Immature natural killer cell (primary cell): ENCODE measurements at places on chromosomes 4 and X.

DNA sequence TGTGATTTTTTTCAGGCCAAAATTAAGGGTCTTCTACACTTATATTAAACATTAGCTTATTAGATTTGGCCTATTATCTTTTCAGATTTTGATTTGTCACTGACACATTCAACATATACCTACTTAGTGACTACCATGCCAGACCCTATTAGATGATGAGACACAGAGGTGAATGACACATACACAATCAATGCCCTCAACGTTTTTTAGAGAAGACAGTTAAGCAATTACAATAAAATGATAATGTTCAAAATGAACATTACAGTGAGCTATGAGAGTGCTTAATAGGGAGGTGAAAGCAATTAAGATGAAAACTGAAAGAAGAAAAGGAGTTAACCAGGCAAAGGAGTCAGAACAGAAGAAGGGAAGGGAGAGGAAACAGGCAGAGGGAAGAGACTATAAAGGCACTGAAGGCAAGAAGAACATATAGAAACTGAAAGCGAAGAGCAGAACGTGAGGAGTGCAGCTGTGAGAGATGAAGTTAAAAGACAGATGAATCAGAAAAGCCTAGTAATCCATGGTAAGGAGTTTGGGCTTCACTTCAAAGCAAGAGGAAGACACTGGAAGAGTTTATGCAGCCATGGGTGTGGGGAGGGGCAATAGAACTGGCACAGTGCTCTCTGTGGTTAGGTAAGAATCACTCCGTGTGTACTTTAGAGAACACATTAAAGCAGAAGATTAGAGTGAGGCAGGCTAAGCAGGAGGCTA, 119.0 kb downstream of the REELD1 start:
- no peak for DNase-seq
- no peak overlapping the region for H3K4me3 ChIP-seq
- H3K27me3 ChIP-seq = no peaks in the 10 kb centered on the region
- H3K4me1 ChIP-seq = no peaks in the 10 kb centered on the region
- H3K27ac ChIP-seq = no peak overlapping the region
- H3K36me3 ChIP-seq = no peaks in the 10 kb centered on the region

DNA sequence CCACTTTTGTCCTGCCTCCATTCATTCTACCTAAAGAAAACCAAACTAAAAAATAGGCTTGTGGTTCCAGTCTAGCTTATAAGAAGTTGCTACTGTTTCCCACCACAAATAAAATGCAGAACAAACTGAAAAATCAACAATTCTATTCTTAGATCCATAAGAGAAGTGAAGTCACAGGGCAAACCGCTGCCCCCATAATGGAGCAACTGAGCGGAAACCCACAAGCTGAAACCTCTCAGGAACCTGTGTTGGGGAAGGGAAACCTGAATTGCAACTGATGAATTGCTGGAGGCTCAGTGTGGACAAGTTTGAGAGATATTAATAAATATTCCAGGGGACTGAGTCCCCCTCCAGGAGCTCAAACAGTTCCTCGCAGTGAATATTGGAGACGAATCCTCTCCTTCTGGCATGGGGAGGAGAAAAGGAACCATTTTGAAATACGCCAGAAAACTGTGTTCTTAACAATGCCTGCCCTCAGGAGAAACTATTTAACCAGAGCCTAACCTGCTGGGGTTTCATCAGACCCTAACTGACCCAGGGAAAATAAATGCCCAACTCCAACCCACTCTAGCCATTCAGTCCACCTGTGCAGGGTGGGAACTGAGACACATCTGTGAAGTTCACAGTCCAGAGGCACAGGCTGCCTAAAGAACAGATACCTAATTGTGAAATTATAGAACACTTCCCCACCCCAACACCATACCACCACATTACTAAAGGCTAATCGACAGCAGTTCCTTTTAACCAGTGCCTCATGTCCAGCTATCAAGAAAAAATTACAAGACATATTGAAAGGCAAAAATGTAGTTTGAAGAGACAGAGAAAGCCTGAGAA, 22.8 kb upstream of the SH3RF1 start:
- peaks cover 6% of the 10 kb centered on the region for H3K36me3 ChIP-seq
- peaks cover 10% of the 10 kb centered on the region for H3K4me1 ChIP-seq
- H3K4me3 ChIP-seq = no peak overlapping the region
- no peak for DNase-seq
- H3K27ac ChIP-seq = no peak overlapping the region

DNA sequence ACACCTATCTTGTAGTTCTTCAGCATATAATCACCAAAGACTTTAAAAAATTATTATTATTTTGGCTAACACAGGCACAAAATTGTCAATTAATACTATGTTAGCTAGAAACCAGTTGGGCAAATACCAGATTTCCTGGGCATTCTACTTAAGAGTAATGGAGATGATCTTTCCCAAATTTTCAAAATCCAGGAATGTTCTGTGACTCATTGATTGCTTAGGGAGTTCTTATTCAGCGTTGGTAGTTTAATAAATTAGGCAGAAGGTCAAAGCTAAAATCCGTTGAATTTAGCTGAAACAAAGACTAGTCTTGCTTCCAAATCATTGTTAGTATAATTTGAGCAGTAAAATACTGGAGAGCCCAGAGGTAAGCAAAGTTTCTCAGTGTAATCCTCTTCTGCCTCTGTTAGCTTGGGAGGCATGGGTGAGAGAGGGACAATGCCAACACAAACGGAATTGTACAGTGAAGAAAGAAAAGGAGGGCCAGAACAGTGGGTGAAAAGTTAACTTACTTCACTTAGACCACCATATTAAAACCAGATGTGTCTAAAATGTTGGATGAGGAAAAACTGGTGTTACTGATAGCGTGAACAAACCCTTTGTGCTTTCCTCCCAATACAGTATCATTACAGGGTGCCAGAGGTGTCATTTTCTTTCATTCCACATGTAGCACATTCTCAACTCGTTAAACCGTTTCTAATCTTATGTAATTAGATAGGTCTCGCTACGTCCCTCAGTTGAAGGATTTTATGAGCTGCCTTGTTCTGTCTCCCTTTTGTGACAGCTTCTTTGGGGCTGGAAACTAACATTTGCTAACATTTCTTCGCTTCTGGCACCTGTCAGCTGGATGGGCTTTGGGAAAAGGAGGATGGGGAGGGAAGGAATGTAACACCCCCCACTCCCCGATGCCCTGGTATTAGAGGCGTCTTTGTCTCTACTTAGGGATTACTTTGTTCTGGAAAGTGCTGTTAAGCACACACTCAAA, 87.4 kb upstream of the CITED1 start:
- peaks cover 3% of the 10 kb centered on the region for H3K36me3 ChIP-seq
- DNase-seq = no peak
- H3K4me1 ChIP-seq = no peaks in the 10 kb centered on the region
- H3K27me3 ChIP-seq = no peaks in the 10 kb centered on the region
- H3K27ac ChIP-seq = no peak overlapping the region
- H3K4me3 ChIP-seq = no peak overlapping the region

- peaks cover 4% of the 10 kb centered on the region for H3K27me3 ChIP-seq
- H3K36me3 ChIP-seq = no peaks in the 10 kb centered on the region
- no peaks in the 10 kb centered on the region for H3K4me1 ChIP-seq
- H3K27ac ChIP-seq = no peak overlapping the region
- H3K4me3 ChIP-seq = no peak overlapping the region
Observed at GRCh38 chrX:68942104-68942503, 113.3 kb downstream of the EFNB1 start.

DNA sequence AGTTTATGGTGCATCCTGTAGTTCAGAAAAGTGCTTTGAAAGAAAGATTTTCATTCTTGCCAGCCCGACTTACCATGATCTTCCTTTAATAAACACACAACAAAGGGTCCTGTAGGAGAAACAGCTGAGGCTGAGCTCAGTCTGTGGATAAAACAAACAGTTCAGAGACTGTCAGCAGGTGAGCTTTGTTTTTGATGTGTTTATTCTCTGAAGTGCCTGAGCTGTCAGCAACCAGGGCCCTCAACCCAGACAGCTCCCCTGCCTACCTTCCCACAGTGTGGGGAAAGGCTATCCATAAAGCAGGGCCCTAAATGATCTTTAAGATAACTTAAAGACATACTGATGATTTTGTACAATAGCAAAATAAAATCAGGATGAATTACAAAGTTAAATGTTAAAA, 459.2 kb upstream of the GALNT7 start:
- H3K4me1 ChIP-seq = no peaks in the 10 kb centered on the region
- H3K27ac ChIP-seq = no peak overlapping the region
- H3K27me3 ChIP-seq = no peaks in the 10 kb centered on the region
- no peak for DNase-seq
- no peak overlapping the region for H3K4me3 ChIP-seq

GRCh38 chr4:114396808-114397207, 201.8 kb upstream of the UGT8 start:
- no peak overlapping the region for H3K27ac ChIP-seq
- DNase-seq = peak; percentile 14
- H3K27me3 ChIP-seq = no peaks in the 10 kb centered on the region
- H3K4me3 ChIP-seq = no peak overlapping the region
- no peaks in the 10 kb centered on the region for H3K36me3 ChIP-seq

DNA sequence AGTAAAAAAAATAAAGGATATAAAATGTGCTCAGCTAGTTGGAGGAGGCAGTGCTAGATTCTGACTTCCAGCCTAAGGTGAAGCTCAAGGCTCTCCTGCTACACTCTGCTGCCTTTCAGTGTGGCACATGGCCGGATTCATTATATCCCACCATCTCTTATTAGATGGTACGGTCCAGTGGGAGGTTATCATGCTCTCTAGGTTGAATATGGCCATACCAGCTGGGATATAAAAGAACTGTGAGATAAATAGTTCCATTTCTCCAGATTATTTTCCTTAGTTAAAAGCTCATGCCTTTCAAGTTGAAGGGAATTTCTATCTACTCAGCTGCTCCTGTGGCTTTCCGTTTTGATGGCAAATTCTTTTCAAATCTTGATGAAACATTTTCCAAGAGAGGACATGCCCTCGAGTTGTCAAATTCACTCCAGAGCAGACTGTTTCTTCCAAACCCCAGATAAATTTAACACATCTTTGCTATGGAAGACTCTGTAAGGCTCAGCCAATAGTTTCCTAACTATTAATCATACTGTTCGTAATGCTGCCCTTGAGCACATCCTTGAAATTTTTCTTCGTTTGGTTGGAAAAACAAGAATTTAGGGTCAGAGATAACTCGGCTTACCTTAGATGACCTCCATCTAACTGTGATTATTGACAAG, 2.2 kb upstream of the MGARP start:
- H3K4me3 ChIP-seq = no peak overlapping the region
- H3K27me3 ChIP-seq = peaks cover 20% of the 10 kb centered on the region
- no peak overlapping the region for H3K27ac ChIP-seq

GRCh38 chr4:121783210-121783609, 17.9 kb upstream of the EXOSC9 start:
- DNase-seq = no peak
- no peak overlapping the region for H3K27ac ChIP-seq

- DNase-seq = no peak
- H3K4me1 ChIP-seq = no peaks in the 10 kb centered on the region
- peaks cover 1% of the 10 kb centered on the region for H3K27me3 ChIP-seq
- H3K4me3 ChIP-seq = no peak overlapping the region
Observed at GRCh38 chrX:16566571-16566970, 83.4 kb upstream of the S100G start.

- H3K36me3 ChIP-seq = no peaks in the 10 kb centered on the region
- H3K4me1 ChIP-seq = peaks cover 21% of the 10 kb centered on the region
- H3K27ac ChIP-seq = no peak overlapping the region
Observed at GRCh38 chr4:8117278-8117682, 41.3 kb downstream of the ABLIM2 start.

- H3K36me3 ChIP-seq = peaks cover 44% of the 10 kb centered on the region
- no peak for DNase-seq
- no peak overlapping the region for H3K27ac ChIP-seq
- no peaks in the 10 kb centered on the region for H3K27me3 ChIP-seq
Observed at GRCh38 chr4:42410446-42410845, 13.2 kb downstream of the SHISA3 start.

- H3K4me3 ChIP-seq = no peak overlapping the region
- DNase-seq = no peak
- no peaks in the 10 kb centered on the region for H3K4me1 ChIP-seq
- no peak overlapping the region for H3K27ac ChIP-seq
- no peaks in the 10 kb centered on the region for H3K36me3 ChIP-seq
Observed at GRCh38 chrX:50725310-50725709, 88.7 kb downstream of the SHROOM4 start.

DNA sequence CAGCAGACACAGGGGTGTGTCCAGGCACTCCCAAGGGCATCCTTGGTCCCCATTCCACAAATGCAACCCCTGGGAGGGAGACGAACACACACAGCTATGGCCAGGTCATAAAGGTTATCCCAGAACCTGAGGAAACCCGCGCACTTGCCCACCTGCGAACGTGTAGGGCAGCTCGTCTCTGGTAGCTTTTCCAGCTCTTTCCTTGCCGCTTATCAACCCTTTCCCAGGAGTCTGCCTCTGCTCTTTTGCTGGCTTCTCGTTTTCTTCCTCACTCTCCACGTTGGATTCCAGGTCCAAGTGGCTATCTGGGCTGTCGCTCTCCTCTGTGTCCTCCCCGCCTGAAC, 13.5 kb downstream of the NOP14 start:
- H3K4me3 ChIP-seq = no peak overlapping the region
- DNase-seq = no peak
- peaks cover 9% of the 10 kb centered on the region for H3K4me1 ChIP-seq
- no peak overlapping the region for H3K27ac ChIP-seq
- H3K27me3 ChIP-seq = peaks cover 2% of the 10 kb centered on the region

- H3K36me3 ChIP-seq = no peaks in the 10 kb centered on the region
- no peak overlapping the region for H3K27ac ChIP-seq
- peaks cover 2% of the 10 kb centered on the region for H3K27me3 ChIP-seq
- DNase-seq = no peak
Observed at GRCh38 chr4:138816875-138817274, 198.7 kb upstream of the NOCT start.

- H3K36me3 ChIP-seq = no peaks in the 10 kb centered on the region
- no peak for DNase-seq
- H3K27ac ChIP-seq = no peak overlapping the region
- H3K4me3 ChIP-seq = no peak overlapping the region
Observed at GRCh38 chrX:148593987-148594386, 93.6 kb downstream of the AFF2 start.

GRCh38 chrX:19745077-19745476, 142.3 kb downstream of the SH3KBP1 start:
- H3K36me3 ChIP-seq = peaks cover 6% of the 10 kb centered on the region
- peaks cover 12% of the 10 kb centered on the region for H3K27me3 ChIP-seq
- peak overlapping the region; percentile 94 for H3K27ac ChIP-seq
- peaks cover 94% of the 10 kb centered on the region for H3K4me1 ChIP-seq
- H3K4me3 ChIP-seq = peak overlapping the region; percentile 62
- DNase-seq = no peak

DNA sequence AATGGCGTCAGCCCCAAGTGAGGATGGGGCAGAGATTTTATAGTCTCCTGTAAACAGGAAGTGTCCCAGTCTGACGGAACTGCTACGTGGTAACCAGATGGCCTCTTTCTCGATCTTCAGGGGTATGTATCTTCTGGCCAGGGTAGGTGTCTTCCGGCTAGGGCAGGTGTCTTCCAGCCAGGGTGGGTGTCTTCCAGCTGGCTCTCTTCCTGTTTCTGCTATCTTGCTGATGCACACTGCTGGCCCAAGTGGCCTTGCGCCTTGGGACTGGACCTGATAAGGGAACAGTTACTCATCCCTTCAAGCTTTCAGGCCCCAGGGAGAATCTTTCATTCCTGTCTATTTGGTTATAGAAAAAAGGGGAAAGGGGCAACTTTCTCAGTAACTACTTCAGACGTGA, 178.7 kb upstream of the MAGEE2 start:
- H3K27me3 ChIP-seq = no peaks in the 10 kb centered on the region
- H3K4me1 ChIP-seq = no peaks in the 10 kb centered on the region
- DNase-seq = no peak
- H3K36me3 ChIP-seq = no peaks in the 10 kb centered on the region
- no peak overlapping the region for H3K4me3 ChIP-seq

GRCh38 chr4:99594818-99595217, 20.2 kb downstream of the MTTP start:
- DNase-seq = no peak
- no peak overlapping the region for H3K27ac ChIP-seq
- H3K4me1 ChIP-seq = no peaks in the 10 kb centered on the region
- H3K4me3 ChIP-seq = no peak overlapping the region
- H3K27me3 ChIP-seq = peaks cover 3% of the 10 kb centered on the region
